Activated CD4-positive, alpha-beta T cell treated with anti-CD3 and anti-CD28 coated beads, Interleukin-2, amount 10 ng/mL, durations not matched to agents 7 days and 5 days (primary cell): ENCODE measurements at places on chromosomes 12 and 14.

GRCh38 chr14:34214961-34215360 lies 247.1 kb downstream of the SPTSSA start:
- no peak for DNase-seq

- peak; percentile 51 for DNase-seq
Observed at GRCh38 chr12:123971770-123972456, 718 bp downstream of the CCDC92 start.

DNA sequence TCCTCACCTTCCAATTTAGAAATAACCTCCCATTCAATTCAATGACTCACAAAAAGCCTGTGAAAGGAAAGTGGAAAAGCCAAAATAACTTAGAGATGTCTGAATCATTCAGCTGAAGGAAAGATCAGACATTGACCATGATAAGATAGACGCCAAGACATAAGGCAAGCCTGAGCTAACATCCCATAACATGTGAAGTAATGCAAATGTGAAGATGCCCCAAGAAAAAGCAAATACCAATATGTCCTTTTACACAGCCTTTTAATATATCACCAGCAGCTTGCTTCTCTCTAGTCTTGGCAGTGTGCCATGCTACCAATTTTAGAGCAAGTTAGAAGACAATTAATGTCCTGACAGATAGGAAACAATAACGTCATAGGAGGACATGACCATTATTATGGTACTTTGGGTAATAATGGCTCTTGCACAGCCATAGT lies 2.4 kb upstream of the NUMB start:
- no peak for DNase-seq

DNA sequence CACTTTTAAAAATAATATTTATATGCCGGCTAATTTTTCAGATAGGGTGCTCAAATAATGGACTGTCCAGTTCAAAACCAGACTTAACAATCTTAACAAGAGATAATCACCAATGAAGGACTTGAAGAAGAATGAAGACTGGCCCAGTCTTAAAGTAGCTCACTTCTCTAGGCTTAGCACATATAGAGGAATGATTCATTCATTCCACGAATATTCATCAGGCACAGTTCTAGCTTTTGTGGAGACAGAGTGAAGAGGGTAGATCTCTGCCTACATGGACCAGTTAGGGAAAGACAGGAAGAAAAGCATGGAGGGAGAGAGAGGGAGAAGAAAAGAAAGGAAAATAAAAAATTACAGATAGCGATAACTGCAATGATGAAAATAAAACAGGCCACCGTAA lies 42.8 kb upstream of the METAP2 start:
- DNase-seq = no peak
